Peyer's patch (tissue), 4 donors: ENCODE measurements at places on chromosomes 13 and 19. TPM values are rescaled to one million over a fixed set of nuclear protein-coding genes. Genes with fewer than 3 reads are reported as not detected.
A peak's percentile ranks its signal among the peaks of the same experiment; 100 is the strongest.

DNA sequence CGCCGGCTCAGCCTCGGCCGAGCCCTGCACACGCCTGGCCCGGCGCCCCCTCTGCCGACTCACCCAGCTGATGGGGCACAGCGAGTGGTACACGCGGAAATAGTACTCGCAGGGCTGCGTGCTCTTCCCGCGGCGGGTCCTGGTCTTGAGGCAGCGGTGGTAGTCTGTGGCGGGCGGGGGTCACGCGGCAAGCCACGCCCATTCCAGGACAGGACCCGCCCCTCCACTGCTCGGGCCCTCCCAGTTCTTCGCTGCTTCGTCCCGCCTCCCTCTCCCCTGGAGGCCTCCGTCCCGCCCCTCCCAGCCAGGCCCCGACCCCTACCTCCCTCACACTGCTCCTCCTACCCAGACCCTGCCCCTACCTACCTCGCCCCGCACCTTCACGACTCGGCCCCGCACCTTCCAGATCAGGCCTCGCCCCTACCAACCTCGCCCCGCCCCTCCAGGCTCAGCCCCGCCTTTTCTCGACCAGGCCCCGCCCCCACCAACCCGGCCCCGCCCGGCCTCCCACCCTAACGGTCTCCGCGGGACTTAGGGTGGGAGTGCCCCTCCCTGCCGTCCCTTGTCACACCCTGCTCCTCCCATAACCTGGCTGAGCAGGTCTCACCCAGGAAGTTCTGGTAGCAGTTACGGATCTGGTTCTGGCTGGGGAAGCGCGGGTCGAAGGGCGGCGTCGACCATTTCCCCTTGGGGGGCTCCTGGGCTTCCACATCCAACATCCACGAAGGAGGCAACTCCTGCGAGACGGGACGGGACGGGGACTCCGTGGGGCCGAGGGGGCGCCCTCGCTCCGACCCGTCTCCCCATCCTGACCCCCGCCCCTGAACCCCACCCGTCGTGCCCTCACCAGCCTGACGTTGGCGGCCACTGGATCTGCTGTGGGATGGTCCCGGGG lies 469 bp downstream of the COX6B2 start:
- DNase-seq = peak; percentile 87

GRCh38 chr13:36358175-36358718 lies 12.1 kb upstream of the SPART start:
- no peak for DNase-seq

Gene CPB2
- not detected for total RNA-seq

DNA sequence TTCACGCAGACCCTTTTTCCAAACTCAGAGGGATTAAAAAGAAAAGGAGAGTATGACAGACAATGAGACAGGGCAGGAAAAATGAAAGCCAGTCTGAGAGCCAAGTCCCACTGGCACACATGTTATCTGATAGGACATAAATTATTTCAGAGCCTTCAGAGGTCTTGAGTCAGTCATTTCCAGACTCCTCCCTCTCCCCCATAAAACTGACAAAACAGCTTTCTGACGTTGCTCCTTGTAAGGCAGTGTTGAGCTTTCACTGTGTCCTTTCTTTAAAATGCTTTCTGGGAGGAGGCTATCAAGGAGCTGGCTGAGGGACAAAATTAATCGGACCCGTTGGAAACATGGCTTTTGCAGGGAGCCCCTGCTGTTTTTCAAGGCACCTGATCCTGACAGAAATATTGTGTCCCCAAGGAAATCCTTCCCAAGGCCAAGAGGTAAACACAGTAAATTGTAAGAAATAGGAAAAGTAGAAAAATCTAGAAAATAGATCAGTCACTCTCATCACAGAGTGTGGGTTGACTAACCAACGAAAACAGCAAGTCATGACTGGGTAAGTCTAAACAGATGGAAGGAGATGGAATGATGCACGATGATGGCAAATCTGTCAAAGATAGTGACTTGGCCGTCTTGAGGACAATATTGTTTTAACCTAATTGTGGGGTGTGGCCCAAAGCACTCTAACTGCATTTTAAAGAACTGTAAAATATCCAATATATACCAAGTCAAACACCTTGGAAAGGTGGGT lies 89.7 kb downstream of the DCT start:
- no peak for DNase-seq

DNA sequence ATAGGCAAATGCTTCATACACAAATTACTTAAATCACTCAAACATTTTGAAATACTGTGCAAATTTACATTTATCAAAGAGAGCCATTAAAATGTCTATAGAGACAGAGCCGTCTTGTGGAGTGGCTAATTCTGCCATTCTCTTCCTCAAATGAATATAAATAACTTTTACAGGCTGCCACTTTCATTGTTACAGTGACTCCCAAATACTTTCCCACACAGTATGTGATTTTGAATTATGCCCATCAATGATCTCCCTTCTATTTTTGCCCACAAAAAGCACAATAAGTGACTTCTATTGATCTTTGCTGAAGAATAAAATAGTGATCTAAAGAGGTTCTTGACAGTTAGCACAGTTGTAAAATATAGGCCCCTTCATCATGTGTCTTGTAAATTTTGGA lies 1244.9 kb downstream of the PCDH17 start:
- no peak for DNase-seq

GRCh38 chr13:100434010-100434763 lies 154.4 kb downstream of the GGACT start:
- DNase-seq = no peak

- DNase-seq = no peak
Measured at GRCh38 chr19:16581971-16582343, 9.7 kb upstream of the SLC35E1 start.

Gene IZUMO2
- total RNA-seq = not detected

DNA sequence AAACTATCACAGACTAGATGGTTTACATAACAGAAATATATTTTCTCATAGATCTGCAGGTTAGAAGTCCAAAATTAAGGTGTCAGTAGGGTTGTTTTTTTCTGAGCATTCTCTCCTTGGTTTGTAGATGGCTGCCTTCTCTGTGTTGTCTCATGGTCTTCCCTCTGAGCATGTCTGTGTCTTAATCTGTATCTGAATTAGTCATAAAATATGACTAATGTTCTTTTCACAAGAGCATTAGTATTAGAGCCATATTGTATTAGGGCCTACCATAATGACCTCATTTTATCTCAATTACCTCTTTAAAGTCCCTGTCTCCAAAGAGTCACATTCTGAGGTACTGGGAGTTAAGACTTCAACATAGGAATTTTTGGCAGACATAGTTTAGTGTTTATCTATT lies 77.2 kb upstream of the OBI1 start:
- no peak for DNase-seq

Gene ZNF546
- total RNA-seq = 5.4 TPM

DNA sequence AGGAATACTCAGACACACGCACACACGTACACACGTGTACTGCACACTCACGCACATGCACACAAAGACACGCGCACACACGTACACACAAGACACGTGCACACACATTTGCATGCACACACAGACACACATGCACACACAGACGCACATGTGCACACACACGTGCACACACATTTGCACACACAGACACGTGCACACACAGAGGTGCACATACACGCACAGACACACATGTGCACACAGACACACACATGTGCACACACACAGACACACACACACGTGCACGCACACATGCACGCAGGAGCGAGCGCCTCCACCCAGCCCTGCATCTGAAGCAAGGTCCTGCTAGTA lies 81.1 kb downstream of the GADD45B start:
- no peak for DNase-seq

GRCh38 chr13:31722673-31723072 lies 16.7 kb upstream of the RXFP2 start:
- DNase-seq = no peak

Gene UNC13A
- 0.38 TPM for total RNA-seq

Gene PRTN3
- total RNA-seq = not detected

Gene PCDH17
- total RNA-seq = 0.88 TPM

- no peak for DNase-seq
Measured at GRCh38 chr19:45660636-45661035, 7.4 kb upstream of the GIPR start.

Gene NUDT19
- total RNA-seq = 7.4 TPM

DNA sequence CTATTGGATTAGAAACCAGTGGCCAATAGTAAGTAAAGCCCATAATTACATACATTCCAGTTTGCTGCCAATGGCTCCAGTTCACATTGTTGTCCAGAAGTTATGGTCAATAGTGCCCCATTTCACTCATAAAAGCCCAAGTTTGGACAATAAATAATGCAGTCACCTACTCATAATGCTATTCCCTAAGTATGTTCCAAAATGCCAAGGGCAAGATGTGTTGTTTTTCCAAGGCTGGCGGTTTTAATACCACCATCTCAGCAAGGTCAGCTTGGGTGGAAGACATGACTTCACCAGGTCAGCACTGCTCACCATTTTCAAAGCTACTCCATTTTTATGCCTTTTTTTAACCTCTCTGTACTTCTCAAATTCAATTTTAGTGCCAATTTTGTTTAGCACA lies 32.7 kb downstream of the KCTD12 start:
- DNase-seq = no peak

Gene MYPOP
- total RNA-seq = 17.7 TPM

GRCh38 chr13:114304346-114305034 lies 9.8 kb upstream of the CHAMP1 start:
- no peak for DNase-seq
